ENCODE measurements at places on chromosomes 7 and 10.

GRCh38 chr10:23330948-23331347 is 13.6 kb downstream of the C10orf67 start:
- DNase-seq: no peak

DNA sequence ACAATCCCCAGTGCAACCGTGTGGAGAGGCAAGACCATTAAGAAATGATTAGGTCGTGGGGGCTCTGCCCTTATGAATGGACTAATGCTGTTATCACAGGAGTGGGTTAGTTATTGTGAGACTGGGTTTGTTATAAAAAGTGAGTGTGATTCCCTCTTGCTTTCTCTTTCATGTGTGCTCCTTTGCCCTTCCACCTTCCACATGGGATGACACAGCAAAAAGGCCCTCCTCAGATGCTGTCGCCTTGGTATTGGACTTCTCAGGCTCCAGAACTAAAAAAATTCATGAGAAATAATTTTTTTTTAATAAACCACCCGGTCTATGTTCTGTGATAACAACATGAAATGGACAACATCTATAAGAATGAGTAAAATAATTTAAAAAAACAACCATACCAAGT is 136.1 kb upstream of the PCBD1 start:
- no peak for DNase-seq

- DNase-seq: no peak
Observed at GRCh38 chr7:15178065-15178464, 275.5 kb upstream of the DGKB start.

GRCh38 chr10:12109286-12109685 is 20.2 kb upstream of the SEC61A2 start:
- no peak for DNase-seq

GRCh38 chr7:64654796-64655548 is 11.0 kb upstream of the ZNF107 start:
- no peak for DNase-seq

- no peak for DNase-seq
Observed at GRCh38 chr7:37741776-37742175, 58.2 kb downstream of the GPR141 start.

DNA sequence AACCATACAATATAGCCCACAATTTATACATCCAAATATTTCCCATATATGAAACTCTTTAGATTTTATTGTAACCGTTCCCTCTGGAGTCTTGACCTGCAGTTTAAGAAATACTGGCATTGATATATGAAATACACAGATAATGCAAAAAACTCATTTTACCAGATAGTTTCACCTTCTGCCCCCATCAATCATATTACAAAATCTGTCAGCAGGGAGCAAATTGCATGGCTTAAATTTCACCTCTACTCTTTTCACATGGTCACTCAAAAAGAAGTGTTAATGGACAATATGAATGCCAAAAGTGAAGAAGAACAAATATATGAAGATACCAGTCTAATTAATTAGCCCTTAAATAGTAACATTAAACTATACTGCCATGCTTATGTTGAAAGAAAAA is 57.0 kb upstream of the TMEM106B start:
- DNase-seq: no peak

DNA sequence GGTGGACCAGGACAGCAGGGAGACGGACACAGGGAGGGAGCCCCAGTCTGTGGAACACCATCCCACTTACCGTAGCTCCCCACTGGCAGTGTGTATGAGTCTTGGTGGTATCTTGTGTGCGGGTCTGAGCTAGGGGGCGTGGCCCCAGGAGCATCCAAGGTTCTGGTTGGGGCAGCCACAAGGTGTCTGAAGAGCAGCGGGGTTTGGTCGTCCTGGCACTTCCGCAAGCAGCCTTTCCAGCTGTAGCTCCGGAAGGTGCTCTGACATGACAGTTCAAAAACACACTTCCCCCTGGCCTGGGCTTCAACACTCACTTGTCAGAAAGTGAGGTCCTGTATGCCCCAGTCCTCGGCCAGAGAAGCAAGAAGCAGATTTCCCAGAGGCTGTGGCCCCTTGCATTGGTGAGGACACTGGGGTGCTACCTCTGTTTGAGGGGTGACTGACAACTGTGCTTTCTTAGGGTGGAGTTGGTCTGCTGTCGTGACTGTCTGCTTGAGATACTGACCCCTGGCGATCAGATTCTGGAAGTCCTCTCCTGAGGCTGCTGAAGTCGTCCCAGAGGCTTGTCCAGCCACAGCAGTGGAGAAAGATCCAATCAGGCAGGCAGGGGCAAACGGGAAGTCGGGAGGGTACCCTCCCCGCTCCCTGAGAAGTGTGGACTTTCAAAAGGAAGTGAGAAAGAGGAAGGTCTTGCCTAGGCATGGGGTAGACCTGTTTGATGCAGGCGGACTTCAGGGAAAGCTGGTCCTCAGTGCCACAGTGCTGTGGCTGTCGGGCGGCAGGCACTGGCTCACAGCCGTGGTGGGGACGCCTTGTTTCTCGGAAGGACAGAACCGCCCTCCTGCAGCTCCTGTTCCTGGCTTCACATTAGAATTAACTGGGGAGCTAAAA is 51.4 kb upstream of the PFKFB3 start:
- no peak for DNase-seq

DNA sequence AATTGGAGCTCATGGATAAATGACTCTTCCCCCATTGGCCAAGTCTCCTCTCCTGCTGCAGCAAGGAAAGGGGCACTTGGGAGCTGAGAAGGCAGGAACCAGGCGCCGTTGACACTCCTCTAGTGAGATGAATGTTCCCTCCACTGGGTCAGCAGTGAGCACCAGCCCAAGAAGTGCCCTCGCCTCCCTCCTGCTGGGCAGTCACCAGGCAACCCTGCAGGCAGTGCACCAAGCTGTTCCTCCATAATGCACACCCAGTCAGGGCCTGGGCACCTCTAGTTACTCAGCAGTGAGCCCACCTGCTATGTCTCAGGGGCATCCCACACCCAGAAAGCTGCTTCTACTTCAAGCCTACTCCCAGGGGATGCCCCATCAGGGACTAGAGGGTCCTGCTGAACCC is 84.3 kb downstream of the KCNMA1 start:
- no peak for DNase-seq

DNA sequence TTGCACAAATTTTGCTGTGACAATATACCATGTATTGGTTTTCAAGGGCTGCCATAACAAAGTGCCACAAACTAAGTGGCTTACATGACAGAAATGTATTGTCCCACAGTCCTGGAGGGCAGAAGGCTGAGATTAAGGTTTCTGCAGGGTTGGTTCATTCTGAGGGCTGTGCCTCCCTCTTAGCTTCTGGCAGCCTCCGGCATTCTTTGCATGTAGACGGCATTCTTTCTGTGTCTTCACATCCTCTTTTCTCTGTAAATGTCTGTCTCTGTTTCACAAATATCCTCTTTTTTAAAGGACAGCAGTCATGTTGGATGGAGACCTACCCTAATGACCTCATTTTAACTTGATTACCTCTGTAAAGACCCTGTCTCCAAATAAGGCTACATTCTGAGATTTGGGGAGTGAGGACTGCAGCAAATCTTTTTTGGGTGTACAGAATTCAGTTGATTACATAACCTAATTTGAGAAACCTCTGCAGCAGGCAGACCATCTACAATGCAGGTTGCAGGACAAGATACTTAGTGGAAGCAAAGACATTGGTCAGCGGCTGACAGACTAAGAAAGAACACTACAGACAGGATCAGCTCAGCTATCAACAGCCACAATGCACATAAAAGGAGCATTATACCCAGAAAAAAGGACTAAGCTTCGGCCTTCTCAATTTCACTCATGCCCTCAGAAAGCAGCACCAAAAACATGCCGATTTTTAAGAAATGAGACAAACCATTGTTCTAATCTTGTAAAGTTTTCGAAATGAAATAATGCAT is 84.6 kb upstream of the FAM3C start:
- DNase-seq: no peak

DNA sequence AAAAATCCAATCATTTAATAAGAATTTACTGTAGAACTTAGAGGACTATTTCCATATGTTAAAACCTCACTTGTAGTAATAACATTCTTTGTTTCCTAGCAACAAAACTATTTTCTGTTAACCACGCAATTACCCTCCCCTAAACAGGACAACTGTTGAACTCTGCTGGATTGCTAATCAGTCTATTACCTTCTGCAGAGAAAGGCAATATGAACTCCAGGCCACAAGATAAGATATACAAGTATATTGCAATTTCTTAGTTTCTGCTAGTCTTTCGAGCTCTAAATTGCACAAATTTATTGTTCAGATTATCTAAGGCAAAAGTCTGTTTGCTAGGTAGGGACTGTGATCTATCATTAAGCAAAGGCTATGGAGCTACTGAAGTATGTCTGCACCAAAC is 920.1 kb upstream of the LRRN3 start:
- no peak for DNase-seq

DNA sequence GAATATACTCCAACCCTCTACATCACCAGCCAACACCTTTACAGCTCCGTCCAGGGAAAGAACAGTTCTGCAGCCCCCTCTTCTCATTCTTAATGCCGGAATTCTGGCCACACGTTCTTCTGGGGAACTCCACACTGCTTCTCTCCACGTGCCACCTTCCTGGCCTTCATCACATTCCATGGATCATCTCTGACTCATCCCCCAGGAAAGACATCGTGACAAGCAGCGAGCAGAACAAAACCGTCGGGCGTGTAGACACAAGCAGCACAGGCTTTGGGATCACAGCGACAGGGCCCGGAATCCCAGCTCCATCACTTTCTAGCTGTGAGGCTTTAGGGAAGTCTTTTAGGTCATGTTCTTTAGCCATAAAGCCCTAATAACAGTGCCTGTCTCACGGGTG is 590.3 kb upstream of the FOXK1 start:
- no peak for DNase-seq

GRCh38 chr7:124702385-124702784 is 63.2 kb downstream of the GPR37 start:
- no peak for DNase-seq

GRCh38 chr10:19998482-19998881 is 182.2 kb downstream of the PLXDC2 start:
- DNase-seq: no peak

- no peak for DNase-seq
Observed at GRCh38 chr10:115417585-115418265, 324.6 kb downstream of the ATRNL1 start.

- no peak for DNase-seq
Observed at GRCh38 chr7:35714862-35715261, 19.9 kb upstream of the HERPUD2 start.

DNA sequence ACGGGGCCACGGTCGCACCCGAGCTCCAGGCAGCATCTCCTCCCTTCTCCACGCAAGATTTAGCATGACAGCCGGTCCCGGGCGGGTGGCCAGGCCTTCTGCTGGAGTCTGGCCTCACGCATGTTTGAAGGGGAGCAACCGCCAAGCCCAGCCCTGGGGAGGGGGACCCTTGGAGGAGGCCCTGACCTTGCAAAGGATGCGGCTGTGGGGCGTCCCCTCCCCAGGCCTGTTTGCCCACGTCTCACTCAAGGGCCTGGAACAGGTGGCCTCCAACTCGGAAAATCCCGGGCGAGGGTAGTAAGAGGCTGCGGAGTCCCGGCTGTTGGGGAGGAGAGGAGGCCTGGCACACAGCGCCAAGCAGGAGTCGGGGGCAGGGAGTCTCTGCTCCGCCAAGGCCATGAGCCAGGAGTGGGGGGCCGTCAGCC is 50.6 kb upstream of the DPYSL4 start:
- no peak for DNase-seq

GRCh38 chr10:71213761-71214440 is 1.5 kb downstream of the UNC5B start:
- DNase-seq: no peak

- peak; percentile 61 for DNase-seq
Observed at GRCh38 chr10:62817121-62817765, 1.1 kb upstream of the EGR2 start.

DNA sequence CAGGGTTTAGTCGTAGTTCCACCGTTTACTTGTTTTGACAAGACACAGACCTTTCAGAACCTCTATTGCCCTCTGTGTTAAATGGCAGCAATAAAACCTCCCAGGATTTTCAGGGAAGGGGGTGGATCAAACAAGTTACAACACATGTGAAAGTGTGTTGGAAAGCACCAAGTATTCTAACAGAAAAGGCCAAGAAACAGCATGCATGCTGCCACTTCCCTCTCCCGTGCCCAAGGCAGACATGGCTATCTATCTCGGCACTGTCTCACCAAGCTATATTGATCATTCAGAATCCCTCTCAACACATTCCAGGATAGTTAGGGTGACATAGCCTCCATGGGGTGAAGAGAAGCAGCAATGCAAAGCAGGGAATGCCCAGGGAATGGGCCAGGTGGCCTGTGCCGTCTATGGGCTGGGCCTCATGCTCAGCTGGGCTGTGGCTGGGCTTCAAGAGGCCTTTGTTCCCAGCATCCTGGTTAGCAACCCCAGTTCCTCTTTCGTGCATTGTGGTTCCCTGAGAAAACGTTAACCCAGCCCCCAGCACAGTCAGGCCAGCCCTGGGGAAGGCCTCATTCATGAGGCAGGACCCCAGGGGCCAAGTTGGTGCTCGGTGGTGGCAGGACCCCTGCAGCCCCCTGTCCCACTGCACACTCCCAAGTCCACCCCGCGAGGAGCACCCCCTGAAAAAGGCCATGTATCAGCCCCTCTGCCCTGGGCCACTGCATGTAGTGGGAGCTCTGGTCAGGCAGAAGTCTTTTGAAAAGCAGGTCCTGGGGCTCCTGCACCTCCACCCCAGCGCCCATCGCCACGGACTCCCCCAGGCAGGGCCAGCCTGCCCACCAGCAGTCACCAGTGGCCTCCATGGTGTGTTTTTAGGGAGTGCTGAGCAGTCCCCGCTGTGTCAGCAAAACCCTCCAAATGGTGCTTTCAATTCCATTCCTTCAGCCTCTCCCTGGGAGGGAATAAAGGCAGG is 25.5 kb downstream of the VSIR start:
- DNase-seq: no peak

GRCh38 chr7:51160990-51161615 is 155.5 kb downstream of the COBL start:
- peak; percentile 30 for DNase-seq

DNA sequence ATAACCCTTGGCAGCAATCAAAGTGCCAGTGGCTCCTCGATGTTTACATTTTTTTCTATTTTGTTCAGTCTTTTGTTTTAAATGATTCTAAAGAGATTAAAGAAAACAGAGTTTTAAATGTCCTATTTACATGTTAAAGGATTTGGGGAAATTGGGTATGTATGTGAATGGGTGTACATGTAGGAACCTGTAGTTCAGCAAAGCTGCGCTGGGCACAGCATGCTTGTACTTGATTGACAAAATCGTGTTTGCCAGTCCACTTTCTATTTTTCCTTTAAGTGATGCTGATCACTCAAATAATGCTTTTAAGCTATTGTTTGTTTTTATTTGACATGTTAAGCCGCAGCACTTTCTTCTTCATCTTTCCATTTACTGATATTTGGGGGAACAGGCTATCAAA is 40.9 kb downstream of the FHIP2A start:
- DNase-seq: no peak

Measured in stimulated activated CD4-positive, alpha-beta T cell treated with anti-CD3 and anti-CD28 coated beads, Interleukin-12 subunit alpha, Interleukin-12 subunit beta, amount 100 ng/mL, for 48 hours (primary cell).